ENCODE measurements at places on chromosomes 12 and 14.

GRCh38 chr12:68422956-68423574, 90.9 kb upstream of the MDM1 start:
- DNase-seq = no peak

GRCh38 chr12:126147321-126147720, 1082.1 kb downstream of the AACS start:
- DNase-seq = no peak

- no peak for DNase-seq
Observed at GRCh38 chr14:21083565-21084325, 13.6 kb downstream of the ARHGEF40 start.

- no peak for DNase-seq
Observed at GRCh38 chr12:120067084-120067869, 49.3 kb downstream of the RAB35 start.

GRCh38 chr12:5512601-5512970, 80.7 kb downstream of the NTF3 start:
- no peak for DNase-seq

DNA sequence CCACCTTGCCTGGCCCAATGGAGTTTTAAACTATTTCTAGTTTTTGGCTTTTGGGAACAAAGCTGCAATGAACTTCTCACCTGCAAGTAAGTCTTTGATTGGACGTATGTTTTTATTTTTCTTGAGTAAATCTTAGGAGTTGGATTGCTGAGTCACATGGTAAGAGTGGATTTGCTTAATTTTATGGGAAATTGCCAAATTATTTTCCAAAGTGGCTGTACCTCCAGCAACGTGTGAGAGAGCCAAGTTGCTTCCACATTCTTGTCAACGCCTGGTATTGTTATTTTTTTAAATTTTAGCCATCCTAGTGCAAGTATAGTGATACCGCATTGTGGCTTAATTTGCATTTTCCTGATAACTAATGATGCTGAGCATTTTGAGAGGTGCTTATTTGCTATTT, 136.6 kb downstream of the LMNTD1 start:
- DNase-seq = no peak
